GM19239 (cell line): ENCODE measurements at places on chromosomes 16 and 17.

DNA sequence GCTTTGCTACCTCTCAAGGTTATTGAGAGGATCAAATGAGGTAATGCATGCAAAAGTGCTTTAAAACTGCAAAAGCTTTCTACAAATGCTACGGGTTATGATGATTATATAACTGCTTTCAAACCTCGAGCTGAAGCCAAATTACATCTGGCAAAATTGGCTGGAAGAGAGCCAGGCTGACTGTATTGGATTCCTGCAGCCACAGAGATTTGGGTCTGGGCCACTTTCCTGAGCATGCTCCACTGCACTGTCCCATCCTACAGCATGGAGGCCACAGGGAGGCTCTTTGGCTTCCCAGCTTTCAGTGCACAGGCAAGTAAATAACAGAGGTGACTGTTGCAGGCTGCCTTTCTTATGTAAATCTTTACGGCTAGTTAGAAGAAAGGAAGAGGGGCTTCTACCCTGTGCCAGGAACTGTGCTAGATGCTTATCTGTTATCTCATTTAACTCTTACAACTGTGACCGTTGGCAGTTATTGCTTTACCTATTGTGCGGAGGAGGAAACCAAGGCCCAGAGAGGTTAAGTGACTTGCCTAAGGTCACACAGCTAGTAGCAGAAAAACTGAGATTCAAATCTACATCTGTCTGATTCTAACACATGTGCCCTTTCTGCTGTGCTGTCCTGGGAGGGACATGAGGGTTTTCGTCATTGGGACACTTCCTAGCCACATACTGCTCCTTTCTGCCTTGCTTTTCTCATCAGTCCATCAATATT, 121.8 kb downstream of the SPACA3 start:
- no peak for DNase-seq

GRCh38 chr17:40090237-40091119, 9.9 kb downstream of the NR1D1 start:
- DNase-seq = no peak

DNA sequence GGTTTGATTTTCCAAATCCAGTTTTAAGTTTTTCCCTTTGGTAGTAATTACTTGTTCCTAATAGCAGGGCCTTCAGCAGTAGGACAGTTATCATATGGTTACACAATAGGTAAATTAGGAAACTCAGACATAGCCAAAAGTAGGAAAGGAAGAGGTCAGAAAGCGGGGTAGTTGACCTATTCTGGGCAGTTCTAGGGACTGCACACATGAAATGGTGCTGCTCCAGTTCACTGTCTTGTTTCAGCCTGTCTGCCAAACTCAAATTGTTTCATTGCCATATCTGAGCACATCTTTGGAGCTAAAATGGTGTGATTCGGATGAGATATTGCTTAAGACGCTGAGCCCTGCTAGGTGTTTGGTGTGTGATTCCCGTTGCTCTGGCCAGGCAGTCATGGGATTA, 56.7 kb downstream of the TANGO6 start:
- no peak for DNase-seq

GRCh38 chr17:74768069-74768762, 7.9 kb downstream of the NAT9 start:
- no peak for DNase-seq

DNA sequence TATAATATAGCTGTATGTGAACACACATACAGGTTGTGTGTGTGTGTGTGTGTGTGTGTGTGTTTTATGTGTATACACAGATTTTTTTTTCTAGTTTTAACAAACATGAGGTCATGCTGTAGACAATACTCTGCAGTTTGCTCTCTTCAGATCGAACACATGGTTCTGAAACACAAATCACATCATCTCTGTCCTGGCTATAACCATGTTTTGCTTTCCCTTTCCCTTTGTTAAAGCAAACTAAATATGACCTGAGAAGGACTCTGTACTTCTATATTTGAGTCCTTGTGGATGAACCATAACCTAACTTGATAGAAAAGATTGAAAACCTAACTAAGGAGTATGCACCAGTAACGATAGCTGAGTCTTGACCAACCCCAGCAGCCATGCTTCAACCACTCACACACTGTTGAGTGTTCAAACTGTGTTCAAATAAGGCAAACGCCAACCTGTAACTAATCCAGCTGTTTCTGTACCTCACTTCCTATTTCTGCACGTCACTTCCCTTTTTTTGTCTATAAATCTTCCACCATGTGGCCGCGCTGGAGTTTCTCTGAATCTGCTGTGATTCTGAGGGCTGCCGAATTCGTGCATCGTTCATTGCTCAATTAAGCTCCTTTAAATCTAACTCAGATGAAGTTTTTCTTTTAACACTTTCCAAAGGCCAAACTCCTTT, 303.8 kb downstream of the HS3ST3B1 start:
- no peak for DNase-seq

DNA sequence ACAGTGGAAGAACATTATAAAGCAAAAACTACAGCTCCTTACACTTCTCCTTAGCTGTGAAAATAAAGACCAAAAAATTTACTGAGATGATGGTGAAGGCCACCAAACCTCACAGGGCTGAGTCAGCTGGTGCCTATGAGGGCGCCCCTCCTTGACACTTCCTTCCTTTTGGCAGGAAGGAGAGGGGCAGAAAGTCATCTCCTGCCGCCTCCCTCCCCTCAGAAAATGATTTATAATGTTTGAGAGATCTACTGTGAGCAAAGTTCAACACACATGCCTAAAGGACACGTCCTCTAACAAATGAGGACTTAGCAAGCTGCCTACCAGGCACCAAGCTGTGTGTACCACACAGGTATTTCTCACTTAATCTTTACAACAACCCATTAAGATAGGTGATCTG, 245.7 kb downstream of the PRKCA start:
- DNase-seq = no peak

GRCh38 chr16:2339521-2340484, 725 bp downstream of the ABCA3 start:
- peak; percentile 43 for DNase-seq

GRCh38 chr16:85902366-85903155, 3.6 kb downstream of the IRF8 start:
- peak; percentile 83 for DNase-seq

DNA sequence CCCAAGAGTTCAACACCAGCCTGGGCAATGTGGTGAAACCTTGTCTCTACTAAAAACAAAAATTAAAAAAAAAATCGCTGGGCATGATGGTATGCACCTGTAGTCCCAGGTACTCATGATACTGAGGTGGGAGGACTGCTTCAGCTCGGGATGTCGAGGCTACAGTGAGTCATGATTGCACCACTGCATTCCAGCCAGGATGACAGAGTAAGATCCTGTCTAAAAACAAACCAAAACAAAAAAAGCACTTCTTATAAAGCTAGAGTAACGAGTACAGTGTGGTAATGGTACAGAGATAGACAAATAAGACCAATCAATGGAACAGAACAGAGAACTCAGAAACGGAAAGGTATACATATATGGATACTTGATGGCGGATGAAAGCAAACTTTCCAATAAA, 4.4 kb downstream of the NSMCE1 start:
- DNase-seq = no peak

- no peak for DNase-seq
Measured at GRCh38 chr16:21618281-21618680, 18.9 kb downstream of the METTL9 start.

GRCh38 chr17:33653399-33653788, 360.3 kb upstream of the ASIC2 start:
- DNase-seq = no peak

DNA sequence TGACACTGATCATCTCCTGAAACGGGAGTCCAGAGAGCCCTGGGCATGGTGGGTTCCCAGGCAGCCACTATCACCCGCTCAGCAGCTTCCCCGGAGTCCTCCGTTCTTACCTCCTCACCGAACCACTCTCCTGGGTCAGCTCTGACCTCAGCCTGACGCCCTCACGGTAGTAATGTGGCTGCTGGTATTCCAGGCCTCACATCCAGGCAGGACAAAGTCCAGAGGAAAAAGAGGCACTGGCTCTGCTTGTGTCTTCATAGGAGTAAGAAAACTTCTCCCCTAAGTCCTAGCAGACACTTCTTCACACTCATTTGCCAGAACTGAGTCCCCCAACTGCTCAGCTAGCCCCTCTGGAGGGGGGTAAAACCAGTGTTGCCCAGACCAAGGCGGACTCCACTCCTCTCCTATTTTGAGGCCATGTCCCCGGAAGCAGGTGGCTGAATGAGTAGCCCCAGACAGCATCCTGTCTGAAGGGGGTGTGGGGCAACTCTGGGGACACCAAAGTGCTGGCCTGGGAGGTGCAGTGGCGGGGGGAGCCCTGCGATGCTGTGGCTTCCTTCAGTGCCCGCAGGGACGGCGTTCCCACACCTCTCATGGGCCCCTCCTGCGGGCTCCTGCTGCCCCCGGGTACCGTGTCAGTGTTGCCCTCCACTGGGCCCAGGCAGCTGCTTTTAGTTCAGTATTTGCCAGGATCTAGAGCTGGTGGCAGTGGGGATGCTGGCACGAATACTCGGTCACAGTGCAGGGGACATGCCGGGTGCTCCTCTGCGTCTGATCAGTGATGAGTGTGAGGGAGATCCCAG, 5.4 kb downstream of the FSCN2 start:
- DNase-seq = no peak

DNA sequence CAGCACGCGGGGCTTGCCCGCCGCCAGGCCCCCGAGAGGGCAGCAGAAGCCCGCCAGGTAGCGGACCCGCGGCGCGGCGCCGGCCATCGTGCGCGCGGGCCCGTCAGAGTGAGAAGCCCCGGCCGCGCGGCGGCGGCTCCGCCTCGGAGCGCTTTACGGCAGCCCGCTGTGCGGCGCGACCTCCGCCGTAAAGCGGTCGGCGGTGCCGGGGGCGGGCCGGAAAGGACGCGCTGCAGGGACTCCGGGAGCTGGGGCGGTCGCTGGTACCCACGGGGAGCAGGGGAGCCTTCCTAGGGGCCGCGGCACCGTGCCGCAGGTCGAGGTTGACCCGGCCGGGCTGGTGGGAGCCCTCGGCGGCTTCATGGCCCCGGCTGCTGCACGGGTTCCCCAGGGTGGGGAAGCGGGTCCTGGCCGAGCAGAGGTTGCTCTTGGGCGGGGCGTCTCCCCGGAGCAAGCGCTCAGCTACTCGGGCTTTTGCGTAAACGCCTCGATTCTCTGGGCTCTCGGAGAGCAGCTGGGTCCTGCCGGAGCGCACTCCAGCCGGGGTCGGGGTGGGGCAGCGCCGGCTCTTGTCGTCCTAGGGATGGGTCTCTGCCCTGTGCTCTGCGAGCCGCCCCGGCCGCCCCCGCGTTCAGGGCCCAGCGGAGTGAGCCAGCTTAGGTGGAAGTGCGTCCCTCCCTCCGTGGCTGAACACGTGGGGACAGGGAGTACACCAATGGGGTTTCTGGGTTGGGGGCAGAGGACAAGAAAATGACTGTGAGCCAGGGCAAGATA, at the start of gene FAAP100:
Gene FAAP100 (minus strand): TSS at position 110 of the 774 bp plus-strand sequence. CDS start 23 bp downstream, at position 87.
- peak; percentile 97 for DNase-seq

DNA sequence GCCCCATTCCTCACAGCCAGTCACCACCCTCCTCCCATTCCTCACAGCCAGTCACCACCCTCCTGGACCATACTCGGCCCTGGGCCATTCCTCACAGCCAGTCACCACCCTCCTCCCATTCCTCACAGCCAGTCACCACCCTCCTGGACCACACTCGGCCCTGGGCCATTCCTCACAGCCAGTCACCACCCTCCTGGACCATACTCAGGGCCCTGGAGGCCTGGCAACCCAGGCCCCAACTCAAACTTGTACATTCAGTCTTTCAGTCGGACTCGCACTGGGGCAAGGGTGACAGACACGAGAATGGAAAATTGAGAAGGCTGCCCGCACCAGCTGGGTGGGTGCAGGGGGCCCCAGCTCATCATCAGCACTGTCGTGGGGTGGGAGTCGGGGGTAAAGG, 30.4 kb upstream of the FOXK2 start:
- no peak for DNase-seq

- no peak for DNase-seq
Measured at GRCh38 chr16:78673884-78674283, 574.4 kb downstream of the WWOX start.

DNA sequence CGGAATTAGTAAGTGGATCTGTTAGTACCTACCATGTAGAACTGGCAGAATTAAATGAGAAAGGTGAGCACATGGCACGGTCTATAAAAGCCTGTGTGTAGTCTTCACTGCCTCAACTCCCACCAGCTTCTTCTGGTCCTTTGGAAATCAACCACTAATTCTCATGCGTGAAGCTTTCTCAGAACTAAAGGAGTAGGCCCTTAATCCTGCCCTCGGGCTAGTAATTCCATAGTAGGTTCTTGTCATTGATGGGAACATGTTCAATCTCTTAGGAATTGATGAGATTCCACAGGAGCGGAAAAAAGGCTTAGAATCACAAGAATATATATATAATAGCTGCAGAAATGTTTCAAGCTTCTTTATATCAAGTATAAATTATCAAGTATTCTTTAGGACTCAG, 21.7 kb downstream of the CDR2 start:
- no peak for DNase-seq

GRCh38 chr17:63700528-63701455, 867 bp upstream of the LIMD2 start:
- DNase-seq = no peak

- DNase-seq = no peak
Measured at GRCh38 chr17:4837471-4838308, 4.5 kb downstream of the MINK1 start.

DNA sequence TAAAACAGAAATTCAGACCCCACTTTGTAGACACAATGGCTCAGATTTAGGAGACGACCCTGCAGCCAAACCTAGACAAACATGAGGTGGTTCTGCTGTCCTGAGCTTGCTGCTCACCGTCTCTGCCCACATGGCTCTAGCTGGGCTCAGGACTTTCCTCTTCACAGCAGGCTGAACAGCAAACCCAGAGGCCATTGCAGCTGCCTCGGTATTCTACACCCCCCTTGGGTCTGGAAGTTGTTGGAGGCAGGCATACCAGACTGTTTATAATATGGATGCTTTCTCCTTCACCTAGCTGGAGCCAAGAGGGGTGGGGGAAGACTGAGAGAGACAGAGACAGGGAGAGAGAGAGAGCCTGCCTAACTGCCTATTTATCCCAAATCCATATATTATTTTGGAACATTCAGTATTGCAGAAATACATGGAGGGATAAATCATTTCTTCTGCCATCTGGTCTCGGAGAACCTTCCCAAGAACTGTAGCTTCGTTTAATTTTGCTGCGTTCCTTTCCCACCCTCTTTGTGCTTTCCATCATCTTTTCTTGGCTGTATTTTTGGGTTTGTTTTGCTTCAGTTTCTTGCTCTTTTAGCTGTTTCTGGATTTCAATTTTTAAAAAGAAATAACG, 628.2 kb upstream of the RBFOX1 start:
- no peak for DNase-seq

DNA sequence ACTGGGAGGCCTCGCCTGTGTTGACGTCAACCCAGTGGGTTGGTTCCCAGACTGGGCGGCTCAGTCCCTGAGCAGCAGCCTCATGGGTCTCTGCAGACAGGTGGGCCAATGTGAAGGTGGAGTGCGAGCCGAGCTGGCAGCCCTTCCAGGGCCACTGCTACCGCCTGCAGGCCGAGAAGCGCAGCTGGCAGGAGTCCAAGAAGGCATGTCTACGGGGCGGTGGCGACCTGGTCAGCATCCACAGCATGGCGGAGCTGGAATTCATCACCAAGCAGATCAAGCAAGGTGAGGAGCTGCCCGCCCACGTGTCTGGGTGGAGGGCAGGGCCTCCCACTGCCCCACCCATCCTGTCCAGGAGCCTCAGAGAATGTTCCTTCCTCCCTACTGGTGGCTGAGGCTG, 44.1 kb downstream of the MRC2 start:
- DNase-seq = no peak
